Activated CD4-positive, CD25-positive, alpha-beta regulatory T cell treated with anti-CD3 and anti-CD28 coated beads, Interleukin-2, amount 50 U/mL, for 16 hours (primary cell): ENCODE measurements at places on chromosomes 13 and 19.
A peak's percentile ranks its signal among the peaks of the same experiment; 100 is the strongest.

DNA sequence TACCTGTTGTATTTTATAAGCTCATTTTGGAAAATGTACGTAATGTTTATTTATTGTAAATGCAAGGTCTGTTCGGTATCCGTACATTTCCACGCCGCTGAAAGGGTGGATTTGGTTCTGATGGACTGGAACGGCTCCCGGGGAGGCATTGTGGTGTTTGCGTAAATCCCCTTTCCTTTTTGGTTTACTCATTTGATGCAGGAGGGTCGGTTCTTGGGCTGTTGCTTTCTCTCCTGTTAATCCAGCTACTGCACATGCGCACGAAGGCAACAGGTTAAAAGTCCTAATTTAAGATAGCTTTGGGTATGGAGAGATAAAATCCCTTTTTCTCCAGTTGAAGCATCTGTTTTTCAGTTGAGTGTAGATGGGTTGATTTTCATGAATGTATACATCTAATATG, 224.4 kb downstream of the TM9SF2 start:
- no peak for DNase-seq

GRCh38 chr13:111304041-111304544, 16.3 kb upstream of the TEX29 start:
- DNase-seq: no peak

GRCh38 chr19:46009530-46010510, 13.0 kb downstream of the PGLYRP1 start:
- DNase-seq: peak; percentile 47

DNA sequence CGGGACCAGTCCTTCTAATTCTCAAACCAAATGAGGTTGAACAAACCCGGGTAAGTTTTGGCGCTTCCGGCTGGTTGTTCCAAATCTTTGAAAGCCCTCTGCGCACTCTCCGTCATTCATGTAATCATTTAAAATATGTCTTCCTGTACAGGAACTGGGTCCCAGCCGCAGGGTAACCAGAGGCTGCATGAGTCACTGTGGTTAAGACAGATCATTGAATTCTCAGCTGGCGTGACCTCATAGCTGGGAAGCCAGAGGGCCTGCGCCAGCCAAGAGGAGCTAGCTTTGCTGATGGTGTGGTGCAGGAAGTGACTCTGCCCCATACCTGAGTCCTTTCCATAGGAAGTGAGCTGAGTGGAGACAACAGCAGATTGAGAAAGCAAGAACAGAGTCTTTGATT, 135.2 kb downstream of the TSHZ3 start:
- DNase-seq: peak; percentile 62
